ENCODE measurements at places on chromosomes 4 and X.

GRCh38 chr4:90546114-90546513 is 418.9 kb downstream of the CCSER1 start:
- no peak for DNase-seq

DNA sequence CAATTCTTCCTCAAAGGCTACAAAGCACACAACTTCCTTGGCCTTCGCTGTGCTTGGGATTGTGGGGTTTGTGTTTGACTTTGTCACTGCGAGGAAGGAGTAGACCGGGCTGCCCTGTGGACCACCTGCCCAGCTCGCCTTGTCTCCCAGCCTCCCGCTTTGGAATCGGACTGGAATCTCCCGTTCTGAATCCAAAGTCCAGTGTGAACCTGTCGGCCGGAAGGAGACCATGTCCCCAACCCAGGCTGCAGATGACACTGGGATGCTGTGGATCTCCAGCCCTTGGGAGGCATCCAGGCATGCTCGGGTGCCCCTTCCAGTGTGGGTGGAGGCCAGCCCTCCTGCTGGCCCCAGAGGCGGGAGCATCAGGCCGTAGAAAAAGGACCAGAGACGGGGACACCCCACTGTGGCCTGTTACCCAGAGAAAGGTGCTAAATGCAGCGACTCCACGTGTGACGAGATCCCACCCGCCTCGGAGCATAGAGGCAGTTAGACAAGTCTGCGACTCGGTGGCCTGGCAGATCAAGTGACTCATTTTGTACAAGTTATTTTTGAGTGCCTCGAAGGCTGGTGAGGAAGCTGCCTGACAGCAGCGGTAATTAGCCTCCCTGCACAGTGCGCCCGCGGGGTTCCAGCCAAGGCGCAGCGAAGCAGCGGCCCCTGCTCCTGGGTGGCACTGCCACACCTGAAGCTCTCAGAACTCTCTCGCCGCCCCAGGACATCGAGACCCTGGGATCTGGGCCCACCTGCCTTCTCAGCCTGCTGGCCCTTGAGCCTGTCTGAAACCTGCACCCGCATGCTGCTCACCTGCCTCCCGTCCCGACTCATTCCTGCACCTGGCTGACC is 57.5 kb downstream of the ADRA2C start:
- no peak for DNase-seq

DNA sequence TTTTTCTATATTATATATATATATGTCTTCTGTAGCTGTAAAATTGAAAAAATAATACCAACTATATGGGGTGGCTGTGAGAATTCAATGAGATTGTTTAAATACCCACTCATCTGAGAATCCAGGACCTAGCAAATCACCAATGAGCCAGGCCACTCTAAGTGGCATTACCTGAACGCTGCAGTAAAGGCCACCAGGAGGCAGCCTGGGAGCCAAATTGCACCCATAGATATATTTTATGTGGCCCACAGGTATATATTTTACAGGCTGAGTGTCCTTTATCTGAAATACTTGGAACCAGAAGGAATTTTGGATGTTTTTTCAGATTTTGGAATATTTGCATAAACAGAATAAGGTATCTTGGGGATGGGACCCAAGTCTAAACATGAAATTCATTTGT is 58.2 kb upstream of the C4orf50 start:
- DNase-seq = peak; percentile 33

GRCh38 chr4:171809854-171810253 is 3.4 kb upstream of the GALNTL6 start:
- no peak for DNase-seq

DNA sequence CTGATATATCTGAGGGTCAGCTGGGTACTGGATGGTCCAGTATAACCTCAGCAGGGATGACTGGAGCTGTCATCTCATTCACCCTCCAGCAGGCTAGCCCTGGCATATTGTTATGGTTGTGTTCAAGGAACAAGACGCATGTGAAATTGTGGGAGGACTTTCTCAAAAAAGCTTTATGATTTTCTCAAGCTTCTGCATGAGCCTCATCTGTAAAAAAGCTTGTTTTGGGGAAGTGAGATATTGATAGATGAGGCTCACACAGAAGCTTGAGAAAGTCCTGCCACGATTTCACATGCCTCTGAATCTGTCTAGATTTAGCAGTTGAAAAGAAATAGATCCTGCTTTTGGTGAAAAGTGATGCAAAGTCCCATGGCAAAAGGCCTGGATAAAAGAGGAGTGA is 93.4 kb downstream of the SPCS3 start:
- no peak for DNase-seq

- no peak for DNase-seq
Measured at GRCh38 chr4:139315221-139315675, 13.0 kb upstream of the NDUFC1 start.
